Right cardiac atrium (tissue), 5 donors: ENCODE measurements at places on chromosomes 12 and 14. TPM values are rescaled to one million over a fixed set of nuclear protein-coding genes. Genes with fewer than 3 reads are reported as not detected.

DNA sequence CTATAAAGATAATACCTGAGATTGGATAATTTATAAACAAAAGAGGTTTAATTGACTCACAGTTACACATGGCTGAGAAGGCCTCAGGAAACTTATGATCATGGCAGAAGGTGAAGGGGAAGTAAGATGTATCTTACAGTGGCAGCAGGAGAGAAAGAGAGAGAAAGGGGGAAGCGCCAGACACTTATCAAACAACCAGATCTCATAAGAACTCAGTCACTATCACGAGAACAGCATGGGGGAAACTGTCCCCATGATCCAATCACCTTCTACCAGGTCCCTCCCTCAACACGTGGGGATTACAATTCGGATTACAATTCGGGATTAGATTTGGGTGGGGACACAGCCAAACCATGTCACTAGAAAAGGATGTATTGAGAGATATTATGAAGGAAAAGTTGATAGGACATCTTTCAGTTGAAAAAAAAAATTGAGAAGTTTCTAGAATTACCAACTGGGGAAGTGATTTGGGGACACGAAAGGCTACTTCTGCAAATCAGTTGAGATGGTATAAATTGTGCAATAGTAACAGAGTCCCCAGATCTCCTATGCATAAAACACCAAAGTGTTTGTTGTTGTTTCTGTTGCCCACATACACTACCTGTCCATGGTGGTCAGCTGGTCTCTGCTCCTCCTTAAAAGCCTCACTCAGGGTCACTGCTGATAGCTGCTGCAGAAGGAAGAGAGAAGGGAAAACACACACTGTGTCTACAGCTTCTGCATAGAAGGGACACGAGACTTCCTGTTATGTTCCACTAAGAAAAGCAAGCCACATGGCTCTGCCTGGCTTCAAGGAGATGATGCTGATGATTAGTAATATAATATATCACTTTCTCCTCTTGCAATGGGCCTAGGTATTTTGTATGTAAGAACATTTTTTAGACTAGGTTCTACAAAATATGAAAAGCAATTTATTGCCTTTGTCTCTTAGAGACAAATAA lies 465.5 kb downstream of the PDZRN4 start:
- DNase-seq: no peak

GRCh38 chr12:56206452-56207166 lies 15.1 kb downstream of the RNF41 start:
- peak; percentile 75 for DNase-seq

- DNase-seq: no peak
These were observed 972 bp downstream of the PTGDR start for GRCh38 chr14:52268279-52269061.

DNA sequence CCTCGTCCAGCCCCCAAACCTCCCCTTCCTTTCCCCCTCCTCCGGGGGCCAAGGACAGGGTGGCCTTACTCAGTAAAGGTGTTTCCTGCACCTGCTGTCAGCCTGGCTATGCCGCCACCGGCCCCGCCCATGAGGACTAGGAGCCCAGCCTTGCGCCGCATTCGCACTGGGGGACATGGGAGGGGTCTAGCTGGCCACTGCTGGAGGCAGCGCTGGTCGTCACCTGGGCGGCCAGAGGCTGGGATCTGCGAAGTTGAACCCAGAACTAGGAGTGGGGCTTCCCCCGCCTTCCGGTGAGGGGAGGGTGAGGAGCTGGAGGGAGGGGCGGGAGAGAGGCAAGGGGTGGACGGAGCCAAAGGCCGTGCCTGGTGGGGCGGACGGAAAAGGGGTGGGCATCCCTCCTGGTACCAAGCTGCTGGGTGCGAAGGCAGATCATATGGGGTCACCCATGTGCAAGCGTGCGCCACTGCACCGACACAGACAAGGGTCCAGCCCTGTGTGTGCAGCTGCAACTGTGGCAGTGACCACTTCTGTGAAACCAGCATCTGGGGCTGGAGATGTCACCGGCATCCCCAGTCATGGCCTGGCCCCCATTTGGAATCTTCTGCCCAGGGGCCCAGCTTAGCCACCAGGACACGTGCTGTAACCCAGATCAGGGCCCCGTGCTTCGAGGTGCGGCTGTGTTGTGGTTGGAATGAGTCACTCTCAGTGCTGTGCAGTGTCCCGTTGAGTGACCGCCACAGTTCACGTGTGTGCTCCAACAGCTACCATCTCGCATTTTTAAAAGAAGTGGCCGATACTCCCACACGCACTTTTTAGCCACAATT lies 8.5 kb downstream of the AMN start:
- peak; percentile 64 for DNase-seq

Gene HOXC9
- not detected for polyA plus RNA-seq

Gene GARIN6
- polyA plus RNA-seq: not detected

Gene FAM90A1
- 0.07 TPM for polyA plus RNA-seq

Gene KSR2
- 0.02 TPM for polyA plus RNA-seq
